ENCODE measurements at places on chromosomes 5 and 9.

DNA sequence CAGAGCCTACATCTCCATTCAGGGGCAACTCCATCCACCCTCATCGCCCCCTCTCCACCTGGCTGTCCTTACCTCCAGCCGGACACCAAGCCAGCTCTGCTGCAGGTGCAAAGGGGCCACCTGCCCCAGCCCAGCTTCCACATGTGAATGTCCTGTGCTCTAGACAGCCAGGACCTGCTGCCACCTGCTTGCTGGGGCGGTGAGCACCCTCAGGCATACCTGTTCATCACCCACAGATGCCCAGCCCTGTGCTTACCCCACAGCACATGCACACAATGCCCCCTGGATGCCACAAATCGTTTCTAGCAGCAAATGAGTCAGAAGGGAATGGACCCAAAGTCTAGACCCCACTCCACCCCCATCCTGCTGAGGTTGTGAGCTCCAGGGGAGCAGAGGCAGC is 13.3 kb upstream of the NKD2 start:
- DNase-seq = no peak

DNA sequence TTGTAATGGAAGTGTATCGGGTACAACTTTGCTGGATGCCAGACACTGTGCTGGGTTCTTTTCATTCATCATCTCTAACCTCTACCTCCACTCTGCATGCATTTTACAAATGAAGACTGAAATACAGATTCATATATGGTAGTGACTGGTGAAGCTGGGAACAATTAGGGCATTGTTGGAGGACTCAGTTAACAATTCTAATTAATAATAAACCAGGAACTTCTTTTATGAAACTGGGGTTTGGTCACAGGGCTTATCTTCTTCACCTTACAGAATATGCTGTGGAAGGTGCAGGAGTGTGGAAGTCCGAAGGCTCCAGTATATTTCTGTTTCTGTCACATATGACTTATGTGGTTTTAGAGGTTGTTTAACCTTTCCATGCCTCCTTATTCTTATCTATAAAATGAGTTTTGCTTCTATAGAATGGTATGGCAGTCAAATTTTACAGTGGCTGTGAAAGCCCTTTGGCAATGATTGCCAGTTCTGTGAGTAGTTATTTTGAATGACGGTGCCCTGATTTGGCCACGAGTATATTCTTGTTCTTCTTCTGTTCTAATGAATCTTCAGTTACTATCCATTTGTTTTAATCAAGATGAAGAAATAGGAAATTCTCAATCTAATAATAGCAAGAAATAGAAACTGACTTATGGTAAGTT is 284.7 kb downstream of the GABRB2 start:
- no peak for DNase-seq

DNA sequence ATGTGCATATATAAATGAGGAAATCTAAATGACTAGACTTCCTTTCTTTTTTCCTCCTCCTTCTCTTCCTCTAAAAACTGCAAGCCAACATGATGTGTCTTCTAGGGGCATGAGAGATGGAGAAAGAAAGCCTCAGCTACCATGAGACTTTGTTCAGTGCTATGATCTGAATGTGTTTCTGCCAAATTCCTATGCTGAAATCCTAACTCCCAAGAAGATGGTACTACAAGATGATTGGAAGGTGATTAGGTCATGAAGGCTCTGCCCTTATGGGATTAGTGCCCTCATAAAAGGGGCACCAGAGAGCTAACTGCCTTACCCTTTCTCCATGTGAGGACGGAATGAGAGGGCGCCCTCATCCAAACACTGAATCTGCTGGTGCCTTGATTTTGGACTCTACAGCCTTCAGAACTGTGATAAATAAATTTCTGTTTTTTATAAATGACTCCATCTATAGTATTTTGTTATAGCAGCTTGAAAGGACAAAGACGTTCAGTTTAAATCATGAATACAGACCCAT is 72.2 kb upstream of the IL6ST start:
- no peak for DNase-seq

DNA sequence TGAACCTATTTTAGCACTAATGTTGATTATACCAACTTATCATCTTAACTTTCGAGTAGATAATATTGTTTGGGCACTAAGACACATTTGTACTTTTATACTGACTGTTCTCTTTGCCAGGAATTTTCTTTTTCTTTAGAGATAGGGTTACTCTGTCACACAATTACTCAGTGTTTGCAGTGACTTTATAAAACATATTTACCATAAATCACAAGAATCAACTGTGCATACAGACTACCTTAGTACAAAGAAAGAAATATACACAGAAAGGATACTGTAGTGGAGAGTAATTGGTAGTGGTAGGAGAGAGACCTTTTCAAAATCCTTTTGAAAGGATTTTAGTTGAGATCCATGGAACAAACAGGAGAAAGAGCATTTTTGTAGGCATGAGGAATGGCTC is 40.3 kb downstream of the KIAA1958 start:
- DNase-seq = no peak

DNA sequence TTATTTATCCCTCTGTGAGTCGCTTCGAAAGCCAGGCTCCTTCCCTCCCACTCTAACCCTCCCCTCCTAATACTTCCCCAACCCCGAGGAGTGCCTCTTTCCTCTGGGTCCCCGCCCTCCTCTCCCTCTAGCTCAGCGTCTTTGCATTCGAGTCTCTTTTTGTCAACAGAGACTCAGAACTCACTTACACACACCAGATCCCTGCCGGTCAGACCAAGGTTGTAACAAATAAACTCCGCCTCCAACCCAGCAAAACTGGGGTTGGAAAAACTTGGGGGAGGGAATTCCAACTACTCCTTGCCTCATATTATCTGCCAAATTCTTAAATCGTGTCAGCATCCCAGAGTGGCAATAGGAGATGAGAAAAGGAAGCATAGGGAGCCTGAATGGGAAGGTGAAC is at the start of gene HTR1A:
Gene HTR1A, minus strand, starts transcription at position 167 of the 400 bp plus-strand sequence. CDS start 726 bp downstream, outside the sequence.
- no peak for DNase-seq

DNA sequence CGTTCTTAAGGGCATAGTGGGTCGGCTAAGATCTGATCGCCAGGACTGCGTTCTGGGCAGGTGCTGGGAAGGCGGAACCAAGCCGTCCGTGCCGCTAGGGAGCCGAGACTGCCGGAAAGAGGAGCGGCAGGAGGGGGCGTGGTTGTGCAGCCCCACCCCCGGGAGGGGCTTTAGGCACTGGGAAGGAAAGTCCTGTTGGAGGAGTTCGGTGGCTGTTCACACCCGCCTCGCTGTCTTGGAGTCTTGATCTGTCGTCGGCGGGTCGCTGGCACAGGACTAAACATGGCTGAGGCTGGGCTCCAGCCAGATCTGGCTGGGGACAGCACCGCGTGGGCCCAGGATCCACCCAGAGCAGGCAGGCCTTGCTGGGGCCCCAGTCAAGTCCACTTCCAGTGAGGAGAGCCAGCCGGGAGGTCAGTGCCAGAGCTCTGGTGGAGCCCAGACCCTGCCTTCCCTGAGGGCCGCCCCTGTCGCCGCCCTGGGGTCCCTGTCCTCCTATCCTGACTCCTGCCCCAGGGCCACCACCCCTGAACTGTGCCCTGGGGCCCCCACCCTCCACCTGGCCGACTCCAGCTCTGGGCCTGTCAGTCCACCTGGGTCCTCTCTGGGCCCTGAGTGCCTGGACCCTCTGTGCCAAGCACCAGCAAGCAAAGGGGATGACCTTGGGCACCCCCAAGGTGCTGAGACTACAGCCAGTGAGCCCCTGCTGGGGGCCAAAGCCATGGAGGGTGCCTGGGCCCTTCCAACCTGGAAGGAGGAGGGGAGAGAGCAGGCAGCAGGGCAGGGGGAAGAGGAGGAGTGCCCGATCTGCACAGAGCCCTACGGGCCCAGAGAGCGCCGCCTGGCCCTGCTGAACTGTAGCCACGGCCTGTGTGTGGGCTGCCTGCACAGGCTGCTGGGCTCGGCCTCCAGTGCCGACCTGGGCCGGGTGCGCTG is 4.5 kb downstream of the RNF208 start:
- no peak for DNase-seq

- DNase-seq = no peak
Observed at GRCh38 chr9:75197561-75197960, 109.2 kb downstream of the OSTF1 start.

- no peak for DNase-seq
Observed at GRCh38 chr9:122115176-122116035, 22.3 kb upstream of the TTLL11 start.

DNA sequence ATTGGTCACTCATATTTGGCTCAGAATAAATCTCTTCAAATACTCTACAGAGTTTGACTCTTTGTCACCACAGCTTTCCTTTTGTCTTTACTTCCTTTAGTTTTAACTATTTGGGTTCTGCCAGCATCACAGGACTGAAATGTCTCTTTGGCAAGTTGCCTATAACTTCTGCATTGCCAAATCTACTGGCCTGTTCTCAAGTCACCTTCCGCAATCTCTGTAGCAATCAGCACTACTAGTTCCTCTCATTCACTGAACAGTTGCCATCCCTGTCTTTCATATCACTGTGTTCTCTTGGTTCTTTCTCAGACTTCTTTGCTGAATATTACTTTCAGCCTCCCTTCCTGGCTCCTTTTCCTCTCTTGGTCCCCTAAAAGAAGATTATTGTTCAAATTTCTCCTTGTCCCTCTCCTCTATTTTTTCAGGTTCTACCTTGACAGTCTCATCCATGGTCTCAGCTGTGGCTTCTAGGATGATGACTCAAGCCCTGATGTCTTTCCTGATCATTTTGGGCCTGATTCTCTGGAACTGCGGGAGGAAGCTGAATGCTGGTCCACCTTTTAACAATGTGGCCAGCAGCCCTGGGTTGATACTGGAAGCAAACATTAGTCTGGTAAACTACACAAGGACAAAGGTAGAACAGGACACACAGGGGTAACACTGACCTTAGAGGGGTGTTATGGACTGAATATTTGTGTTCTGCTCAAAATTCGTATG is 44.0 kb upstream of the LIFR start:
- no peak for DNase-seq

DNA sequence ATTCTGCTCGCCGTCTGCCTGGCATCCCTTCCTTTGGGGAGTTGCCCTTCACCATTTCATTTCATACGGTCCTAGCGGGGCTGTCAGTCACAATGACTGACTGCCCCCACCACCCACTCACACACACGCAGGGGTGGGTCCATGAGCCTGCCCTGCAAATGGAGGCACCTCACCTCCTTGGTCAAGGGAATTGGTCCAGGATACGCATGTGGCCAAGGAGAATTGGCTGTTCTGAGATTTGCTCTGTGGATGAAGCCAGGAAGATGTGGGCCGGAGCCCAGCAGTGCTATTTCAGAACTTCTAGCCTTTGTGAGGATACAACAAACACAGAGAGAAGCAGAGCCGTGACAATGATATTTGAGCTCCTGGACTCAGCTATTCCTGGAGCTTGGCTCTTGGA is 17.0 kb downstream of the C1QTNF2 start:
- no peak for DNase-seq

- no peak for DNase-seq
Observed at GRCh38 chr5:127814588-127814973, 111.4 kb downstream of the CCDC192 start.

DNA sequence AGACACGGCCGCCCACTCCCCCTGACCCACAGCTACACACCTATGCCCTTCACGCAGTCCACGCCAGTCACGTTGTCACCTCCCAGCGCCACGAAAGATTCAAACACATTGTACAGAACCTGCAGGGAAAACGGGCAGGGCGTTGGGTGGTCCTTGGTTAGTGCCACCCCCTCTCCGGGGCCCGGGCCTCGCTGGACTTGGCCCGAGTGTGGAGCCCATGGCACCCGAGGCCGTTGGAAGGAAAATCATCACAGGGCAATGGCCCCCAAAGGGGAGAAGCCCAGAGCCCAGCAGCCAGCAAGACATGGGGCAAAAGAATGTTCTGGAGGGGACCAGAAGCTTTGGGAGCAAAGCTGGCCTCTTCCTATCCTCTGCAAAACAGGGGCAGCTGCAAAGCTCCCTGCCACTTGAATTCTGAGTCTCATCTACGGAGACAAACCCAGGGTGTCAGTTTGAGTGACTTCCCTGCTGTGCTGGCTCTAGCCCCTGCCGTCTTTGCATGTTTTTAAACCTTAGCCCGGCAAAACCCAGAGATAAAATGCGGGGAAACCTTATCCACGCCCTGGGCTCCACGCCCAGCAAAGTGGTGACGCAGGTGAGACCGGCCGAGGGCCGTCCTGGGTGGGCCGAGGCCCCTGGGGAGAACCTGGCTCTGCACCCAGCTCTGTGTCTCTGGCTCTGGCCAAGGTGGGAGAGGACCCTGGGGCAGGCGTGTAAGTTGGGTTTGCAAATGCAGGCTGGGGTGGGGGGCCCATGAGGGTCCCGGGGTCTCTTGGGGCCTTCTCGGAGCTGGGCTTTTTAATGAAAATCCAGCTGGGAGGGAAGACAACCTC is 38.9 kb downstream of the SLC9A3 start:
- DNase-seq = no peak

GRCh38 chr5:77272206-77272605 is 61.7 kb downstream of the PDE8B start:
- DNase-seq = no peak

DNA sequence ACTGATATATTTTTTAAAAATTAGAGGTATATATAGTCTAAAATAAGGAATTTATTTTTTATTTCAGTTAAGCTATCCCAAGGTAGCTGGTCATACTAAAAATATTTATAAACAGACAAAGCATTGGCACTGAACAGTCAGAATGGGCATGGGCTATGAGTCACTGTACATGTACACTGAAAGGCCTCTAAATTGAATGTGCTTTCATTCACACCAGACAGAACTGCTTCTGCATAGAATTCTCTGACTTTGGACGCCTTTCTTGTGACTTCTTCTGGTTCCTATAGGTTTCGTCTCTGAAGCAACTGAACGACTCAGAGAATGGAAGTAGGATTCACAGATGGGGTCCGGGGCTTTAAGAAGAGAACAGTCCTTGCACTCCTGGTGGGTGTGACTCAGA is 394.8 kb upstream of the MEF2C start:
- DNase-seq = no peak

DNA sequence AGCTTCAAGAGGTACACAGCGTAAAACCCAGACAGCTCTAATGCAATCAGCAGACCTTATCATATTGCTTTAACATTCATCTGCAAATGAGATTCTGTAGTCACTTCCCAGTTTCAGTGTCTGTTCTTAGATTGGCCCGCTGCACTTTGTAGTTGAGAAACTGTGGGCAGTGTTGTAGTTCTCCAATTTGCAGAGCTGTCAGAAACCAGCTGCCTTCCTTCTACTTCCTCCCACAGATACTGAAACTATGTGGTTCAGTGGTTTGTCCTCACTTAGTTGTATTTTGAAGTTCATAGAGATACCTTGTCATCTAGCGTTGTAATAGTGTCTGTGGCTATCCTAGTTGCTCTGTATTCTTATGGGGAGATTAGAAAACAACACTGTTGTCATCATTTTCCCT is 39.6 kb upstream of the TRIM36 start:
- DNase-seq = no peak

DNA sequence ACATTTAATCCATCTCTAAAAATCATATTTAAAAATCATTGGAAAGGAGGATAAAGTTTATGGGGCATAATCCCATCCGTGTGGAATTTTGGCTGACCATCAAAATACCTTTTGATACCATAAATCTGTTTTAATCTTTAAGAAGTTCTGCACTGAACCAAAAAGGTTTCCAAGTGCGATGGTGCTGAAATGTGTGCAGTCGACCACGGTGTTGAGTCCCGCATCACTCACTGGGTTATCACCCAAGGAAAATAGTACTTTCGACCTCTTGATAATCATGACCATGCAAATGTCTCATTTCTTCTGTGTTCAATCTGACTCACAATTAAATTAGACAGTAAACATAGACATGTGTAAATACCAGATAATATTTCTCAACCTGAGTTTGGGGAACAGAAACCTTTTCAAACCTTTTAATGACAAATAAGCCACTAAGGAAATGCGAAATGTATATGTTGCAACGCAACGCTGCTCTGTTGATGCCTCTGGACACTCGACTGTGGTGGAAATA is 62.0 kb upstream of the CDH6 start:
- no peak for DNase-seq

GRCh38 chr5:79349047-79349446 is 113.1 kb downstream of the JMY start:
- DNase-seq = no peak

- DNase-seq = no peak
Observed at GRCh38 chr9:122204491-122204890, 24.3 kb downstream of the LHX6 start.
